Cortex of kidney (tissue), 1 donor: ENCODE measurements at places on chromosomes 3 and 15.

DNA sequence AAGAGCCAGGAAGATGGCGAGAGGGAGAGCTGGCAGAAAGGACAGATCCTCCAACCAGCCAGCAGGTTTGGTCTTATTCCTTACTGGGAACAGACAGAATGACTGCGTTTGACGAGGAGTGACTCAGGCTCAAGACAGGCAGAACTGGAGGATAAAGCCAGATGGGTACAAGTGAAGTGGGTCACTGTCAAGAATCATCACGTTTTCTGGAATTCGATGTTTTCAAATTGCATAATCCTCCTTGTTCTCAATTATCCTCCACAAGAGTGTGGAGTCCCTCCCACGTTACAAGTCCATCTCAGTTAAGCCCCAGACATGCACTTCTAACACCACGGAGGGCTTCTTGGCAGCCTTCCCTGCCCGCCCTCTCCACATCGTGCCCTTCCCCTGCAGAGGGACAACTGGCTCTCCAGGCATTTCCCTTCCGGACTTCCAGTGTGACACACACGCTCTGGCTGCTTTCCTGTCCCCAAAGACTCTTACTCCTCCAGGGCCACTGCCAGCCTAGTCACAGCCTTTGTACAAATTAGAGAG lies 183.1 kb downstream of the CHST2 start:
- DNase-seq: no peak

- no peak for DNase-seq
Observed at GRCh38 chr3:167450195-167450594, 23.6 kb downstream of the SERPINI2 start.

- DNase-seq: no peak
Observed at GRCh38 chr3:55226696-55227095, 260.4 kb downstream of the WNT5A start.

DNA sequence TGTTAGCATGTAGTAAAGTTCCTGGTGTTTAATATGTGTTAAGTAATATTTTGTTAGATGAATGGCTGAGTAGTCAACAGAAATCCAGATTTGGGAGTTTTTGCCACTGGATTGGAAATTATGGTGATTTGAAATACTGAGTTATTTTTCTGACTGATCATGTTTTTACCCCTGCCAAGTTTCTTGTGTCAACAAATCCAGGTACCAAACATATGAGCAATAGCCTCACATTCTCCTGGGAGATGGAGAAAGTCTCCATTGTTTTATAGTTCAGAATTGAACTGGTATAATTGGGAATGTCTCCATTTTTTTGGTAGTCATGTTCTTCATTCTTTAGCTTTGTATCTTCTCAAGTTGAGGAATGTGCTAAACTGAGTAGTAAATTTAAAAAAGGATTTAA lies 767.2 kb upstream of the LMCD1 start:
- no peak for DNase-seq

GRCh38 chr15:75620058-75620820 lies 5.3 kb downstream of the SNUPN start:
- DNase-seq: no peak

- DNase-seq: no peak
Observed at GRCh38 chr3:37935290-37935668, 55.3 kb upstream of the VILL start.
